Right cardiac atrium (tissue), 5 donors: ENCODE measurements at places on chromosomes 11 and 22.

DNA sequence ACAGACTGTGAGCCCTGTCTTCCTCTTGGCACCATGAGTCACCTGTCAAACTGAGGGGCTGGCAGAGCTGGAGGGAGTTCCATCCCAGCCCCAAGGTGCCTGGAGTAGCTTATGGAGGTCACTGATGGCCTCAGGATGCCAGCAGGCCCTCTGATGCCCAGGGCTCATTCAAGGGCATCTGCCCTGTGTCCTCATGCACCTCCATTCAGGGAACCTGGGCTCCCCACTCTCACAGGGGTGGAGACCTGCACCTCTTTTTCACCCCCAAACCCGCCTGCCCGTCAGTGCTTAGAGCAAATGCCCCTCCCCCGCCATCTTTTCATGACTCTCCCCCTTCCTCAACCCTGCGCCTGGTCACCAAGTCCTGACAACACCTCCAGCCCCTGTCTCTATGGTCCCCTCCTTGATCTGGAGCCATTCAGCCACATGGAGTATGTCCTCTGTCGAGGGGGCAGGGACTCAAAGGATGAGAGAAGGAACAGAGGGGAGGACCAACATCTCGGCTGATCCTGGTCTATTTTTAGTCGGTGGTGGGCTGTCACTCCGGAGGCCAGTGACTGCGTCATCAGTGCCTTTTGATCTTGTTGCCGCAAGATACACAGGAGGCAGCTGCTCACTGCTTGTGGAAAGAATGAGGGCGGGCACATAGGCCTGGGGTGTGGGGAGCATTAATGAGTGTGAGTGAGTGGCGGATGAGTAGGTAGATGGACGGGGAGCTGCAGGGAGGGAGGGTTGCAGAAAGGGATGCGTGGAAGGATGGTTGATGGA, 72.2 kb downstream of the CDKN1C start:
- peak; percentile 48 for DNase-seq

DNA sequence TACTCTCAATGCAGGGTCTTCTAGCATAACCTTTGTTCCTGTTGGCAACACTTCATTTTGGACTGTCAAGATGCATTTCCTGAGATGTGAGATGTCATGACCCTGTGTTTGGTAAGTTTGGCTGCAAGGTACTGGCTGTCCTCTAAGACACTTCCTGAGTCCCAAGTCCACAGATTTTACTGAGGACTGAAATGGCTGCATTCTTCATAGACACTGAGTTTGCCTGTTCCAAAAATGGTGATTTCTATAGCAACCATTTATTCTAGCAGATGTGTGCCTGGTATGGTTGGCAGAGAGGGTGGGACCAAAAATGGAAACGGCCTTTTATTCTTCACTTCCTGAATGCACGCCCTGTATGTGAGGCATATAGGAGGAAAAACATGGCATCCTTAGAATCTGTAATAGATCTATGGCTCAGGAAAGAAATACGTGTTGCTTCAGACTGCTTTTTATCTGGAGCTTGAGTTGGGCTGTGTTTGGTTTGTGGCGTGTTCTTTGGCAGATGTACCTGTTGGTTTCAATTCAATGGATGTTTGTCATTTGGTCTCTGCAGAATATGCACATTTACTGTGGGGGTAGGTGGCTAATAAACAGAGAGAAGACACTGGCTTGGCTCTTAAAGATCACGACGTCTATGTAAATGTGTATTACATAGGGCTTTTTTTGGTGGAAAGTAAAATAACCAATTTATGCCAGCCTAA, 62.4 kb downstream of the ZBTB16 start:
- no peak for DNase-seq

DNA sequence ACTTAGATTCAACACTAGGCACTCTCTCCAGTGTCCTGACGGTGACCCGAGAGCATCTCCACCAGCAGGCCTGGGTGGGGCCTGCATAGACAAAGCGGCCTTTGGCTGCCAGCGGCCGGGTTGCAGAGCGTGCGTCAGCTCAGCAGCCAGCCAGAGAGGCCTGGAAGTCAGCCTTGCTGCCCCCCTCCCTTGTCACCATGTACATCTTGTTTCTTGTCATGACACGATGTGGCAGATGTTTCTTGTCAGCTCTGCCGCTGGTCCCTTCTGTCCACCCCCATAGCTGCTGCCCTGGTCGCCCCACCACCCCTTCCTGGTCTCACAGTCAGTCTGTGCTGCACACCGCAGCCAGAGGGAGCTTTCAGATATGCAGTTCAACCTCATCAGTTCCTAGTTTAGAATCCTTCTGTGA, 33.1 kb upstream of the CBX7 start:
- DNase-seq: peak; percentile 96

- DNase-seq: no peak
These were observed 77.1 kb downstream of the MIAT start for GRCh38 chr22:26734339-26735018.

DNA sequence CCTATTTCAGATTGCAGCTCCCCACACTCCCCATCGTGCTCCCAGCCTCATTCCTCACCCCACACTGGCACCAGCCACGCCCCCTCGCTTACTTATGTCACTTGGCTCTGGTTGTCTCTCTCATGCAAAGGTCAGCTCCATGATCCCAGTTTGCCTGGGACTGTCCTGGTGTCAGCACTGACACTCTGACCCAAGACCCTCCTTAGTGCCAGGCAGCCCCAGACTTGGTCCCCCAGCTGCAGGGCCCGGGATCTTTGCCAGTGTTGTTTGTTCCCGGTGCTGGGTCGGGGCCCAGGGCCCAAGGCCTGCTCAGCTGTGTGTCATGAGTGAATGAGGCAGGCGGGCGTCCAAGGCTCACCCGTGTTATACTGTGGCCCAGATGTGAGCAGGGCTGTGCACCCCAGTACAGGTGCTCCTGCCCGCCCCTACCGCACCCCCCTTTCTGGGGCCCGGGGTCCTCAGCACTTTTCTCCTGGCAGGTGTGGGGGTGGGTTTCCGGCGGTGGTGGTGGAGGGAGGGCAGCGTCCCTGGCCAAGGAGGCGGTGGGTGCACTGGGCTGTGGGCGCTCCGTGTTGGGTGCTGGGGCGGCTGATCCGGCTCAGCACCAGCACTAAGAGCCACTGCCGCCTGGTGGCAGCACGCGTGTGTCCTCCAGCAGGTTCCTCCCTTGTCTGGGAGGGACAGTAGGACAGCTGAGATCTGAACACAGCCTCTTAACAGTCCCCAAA, 19.5 kb downstream of the IL17REL start:
- peak; percentile 67 for DNase-seq

- no peak for DNase-seq
These were observed 43.2 kb downstream of the PIK3C2A start for GRCh38 chr11:17164361-17165246.

GRCh38 chr22:37256075-37256726, 12.1 kb upstream of the RAC2 start:
- no peak for DNase-seq

DNA sequence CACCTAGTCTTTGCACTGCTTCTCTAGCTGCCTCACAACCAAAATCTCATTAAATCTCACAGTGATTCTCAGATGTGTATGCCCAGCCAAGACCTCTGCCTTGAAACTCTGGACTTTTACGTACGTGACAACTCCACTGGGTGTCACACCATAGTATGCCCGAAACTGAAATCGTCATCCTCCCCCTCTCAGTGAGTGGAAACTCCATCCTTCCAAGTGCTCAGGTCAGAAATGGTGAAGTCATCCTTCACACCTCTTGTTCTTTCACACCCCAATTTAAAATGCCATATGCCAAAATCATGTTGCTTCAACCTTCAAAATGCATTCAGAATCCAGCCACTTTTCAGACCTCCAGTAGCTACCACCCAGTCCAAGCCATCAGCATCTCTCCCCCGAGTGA, 42.5 kb downstream of the SFI1 start:
- DNase-seq: no peak

- DNase-seq: no peak
These were observed 952 bp upstream of the CYP2D6 start for GRCh38 chr22:42131562-42131961.

DNA sequence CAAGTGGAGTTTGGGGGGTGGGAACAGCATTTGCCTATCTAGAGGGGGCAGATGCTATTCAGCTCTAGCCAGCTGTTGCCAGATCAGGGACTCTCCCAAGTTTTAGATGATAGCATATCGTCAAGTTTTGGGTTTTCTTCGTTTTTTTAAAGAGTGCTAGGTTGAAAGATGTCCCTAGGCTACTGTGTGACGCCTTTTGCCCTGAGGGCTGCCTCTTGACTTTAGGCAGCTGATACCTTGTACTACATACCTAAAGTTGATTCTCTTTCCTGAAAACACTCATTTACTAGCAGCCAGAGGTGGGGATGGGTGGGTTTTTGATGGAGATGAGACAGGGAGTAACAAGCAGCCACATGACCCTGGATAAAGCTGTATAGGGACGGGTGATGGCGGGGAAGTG, 87.1 kb downstream of the ABTB2 start:
- no peak for DNase-seq

- DNase-seq: no peak
These were observed 3.1 kb upstream of the PANX3 start for GRCh38 chr11:124608147-124608546.

GRCh38 chr22:19522881-19523239, 1.4 kb downstream of the CLDN5 start:
- no peak for DNase-seq

DNA sequence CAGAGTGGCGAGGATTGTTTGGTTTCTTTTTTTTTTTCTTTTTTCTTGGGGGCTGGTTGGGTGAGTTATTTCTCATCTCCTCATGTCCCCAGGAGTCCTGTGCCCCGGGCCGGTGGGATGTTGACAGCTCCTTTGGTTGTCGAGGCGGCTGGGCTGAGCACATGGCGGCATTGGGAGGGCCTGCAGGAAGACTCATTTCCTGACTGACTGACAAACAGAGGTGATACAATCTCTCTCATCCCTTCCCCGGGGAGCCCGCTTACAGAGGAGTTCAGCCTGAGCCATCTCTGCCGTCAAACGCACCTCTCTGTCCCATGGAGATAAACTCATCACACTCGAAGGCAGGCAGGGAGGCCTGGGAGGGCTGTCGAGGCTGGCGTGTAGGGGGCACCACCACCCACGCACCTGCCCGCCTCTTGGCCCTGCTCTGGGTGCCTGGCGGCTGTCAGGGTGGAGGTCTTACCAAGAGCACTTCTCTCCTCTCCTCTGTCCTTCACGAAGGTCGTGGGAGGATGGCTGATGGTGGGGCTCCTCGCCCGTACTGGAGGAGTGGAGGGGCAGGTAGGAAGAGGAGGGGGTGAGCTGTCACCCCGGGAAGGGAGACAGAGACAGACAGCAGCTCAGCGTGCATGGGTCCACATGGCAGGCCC, 60.0 kb upstream of the NECTIN1 start:
- DNase-seq: no peak

GRCh38 chr11:66281001-66281400, 3.0 kb downstream of the CNIH2 start:
- no peak for DNase-seq

DNA sequence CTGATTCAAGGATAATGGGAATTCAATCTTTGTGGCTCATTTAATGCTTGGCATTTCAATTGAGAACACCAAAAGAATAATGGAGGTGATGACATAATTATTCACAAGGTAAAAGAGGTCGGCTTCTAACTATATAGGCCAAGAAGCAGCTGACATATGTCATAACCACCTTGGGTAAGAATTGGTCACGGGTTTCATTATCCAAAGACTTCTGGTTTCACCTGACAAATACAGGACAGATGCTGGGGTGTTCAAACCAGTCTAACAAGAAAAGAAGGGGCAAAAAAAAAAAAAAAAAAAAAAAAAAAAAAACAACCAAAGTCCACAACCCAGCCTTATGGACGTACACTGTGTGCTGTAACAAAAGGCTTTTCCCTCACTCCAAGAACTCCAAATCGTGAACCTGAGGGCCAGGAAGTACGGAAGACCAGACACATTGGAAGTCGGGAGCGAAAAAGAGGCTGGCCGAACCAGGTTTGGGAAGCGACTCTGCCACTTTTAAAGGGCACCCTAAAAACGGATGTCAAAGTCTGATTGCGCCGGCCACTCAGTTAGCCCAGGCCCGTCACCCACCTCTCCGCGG, 385 bp downstream of the HARBI1 start:
- no peak for DNase-seq

DNA sequence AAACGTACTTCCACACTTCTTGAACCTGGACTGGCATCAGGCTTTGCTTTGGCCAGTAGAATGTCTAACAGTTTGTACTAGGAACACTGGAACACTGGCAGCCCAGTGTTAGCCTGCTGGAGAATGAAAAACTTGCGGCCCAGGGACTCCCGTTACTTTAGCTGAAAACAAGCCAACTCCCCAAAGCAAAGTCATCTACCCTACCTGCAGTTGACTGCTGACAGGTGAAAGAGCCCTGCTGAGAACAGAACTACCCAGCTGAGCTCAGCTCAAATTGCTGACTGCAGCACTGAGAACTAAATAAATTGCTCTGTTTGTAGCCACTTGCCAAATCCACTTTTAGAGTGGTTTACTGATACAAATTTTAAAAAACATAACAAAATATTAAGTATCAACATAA, 342.5 kb downstream of the LRRC4C start:
- DNase-seq: no peak

DNA sequence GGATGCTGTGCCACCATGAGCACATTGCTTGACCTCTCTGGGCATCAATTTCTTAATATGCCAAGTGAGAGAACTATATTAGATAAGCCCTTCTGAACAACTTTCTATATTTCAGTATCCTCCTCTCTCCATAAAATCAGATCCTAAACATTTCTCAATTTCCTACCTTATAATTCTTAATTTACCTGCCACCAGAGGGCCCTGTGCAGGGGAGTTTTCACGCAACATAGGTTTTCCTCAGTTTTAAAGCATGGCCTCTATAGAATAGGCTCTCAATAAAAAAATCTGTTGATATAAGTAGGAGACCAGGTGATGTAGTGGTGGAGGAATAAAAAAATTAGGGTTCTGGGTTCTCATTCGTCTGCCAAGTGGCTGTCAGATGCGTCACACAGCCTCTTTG, 83.7 kb upstream of the DBX1 start:
- DNase-seq: no peak

DNA sequence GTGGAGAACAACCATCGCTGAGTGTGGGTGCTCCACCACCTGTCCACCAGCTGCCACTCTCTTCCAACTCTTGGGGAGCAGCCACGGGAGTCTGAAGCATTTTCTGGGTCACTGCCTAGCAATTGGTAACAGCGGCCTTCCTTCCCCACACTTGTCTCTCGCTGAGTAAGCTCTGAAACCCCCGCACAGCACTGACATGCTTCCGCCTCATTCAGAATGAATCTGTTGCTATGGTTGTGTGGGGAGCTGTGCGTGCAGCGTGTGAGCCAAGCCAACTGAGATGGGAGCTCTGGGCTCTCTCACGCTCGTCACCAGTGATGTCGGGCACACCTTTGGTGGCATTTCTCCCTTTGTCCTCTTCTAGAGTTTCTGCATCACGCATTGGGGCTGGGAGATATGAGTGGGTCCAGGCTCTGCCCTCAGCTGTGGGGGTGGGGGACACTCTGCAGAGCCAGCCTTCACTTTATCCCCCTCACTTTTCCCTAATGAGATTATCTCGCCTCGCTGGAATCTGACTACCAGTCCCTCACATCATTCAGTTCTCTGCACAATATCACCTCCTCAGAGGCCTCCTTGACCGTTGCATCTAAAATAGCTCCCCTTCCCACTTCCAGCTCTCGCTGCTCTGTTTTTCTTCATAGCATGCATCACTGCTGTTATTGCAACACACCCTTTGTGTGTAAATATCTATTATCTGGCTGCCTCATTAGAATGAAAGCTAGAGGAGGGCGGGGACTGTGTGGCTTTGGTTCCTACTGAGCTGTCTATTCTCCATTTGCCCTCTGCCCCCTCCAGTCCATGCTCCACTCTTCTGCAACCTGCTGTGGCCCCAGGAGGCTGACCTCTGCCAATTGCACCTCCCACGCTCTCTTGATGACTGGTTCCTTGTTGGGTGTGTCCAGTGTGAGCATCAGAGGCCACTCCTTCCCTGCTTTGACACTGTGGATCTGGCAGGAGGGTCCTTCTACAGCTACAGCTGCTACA, 569.9 kb upstream of the CADM1 start:
- peak; percentile 21 for DNase-seq
